Sigmoid colon (tissue), 7 donors: ENCODE measurements at places on chromosomes 4 and X. TPM values are rescaled to one million over a fixed set of nuclear protein-coding genes. Genes with fewer than 3 reads are reported as not detected.

DNA sequence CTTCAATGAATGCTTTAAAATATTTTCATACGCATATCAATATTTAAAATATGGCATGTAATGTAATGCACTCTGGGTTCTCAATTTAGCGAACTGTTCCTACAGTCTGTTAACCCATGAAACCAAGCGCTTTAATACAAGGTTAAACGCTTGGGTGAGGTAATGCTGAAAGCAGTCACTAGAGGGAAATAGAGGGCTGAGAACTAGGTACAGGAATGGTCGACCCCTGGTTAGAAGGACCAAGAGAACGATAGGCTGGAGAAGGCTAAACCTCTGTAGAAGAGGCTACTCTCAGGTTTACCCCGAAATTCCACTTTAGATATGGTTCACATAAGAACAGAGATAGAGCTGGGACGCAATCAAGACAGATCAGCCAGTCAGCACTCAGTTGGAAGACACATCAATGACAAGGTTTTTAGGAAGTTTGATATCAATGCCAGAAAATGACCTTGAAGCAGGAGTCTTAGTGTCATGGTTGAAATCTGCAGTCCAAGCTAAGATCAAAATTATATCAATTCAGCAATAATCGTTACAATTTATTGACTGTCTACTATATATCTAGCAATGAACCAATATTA is 26.9 kb downstream of the ARSJ start:
- no peaks in the 10 kb centered on the region for H3K4me1 ChIP-seq
- no peaks in the 10 kb centered on the region for H3K27me3 ChIP-seq
- H3K27ac ChIP-seq = no peak overlapping the region

GRCh38 chr4:2251073-2251794 is 9.3 kb upstream of the HAUS3 start:
- peak; percentile 62 for DNase-seq
- no peak overlapping the region for H3K4me3 ChIP-seq
- H3K27me3 ChIP-seq = no peaks in the 10 kb centered on the region
- H3K4me1 ChIP-seq = no peaks in the 10 kb centered on the region

DNA sequence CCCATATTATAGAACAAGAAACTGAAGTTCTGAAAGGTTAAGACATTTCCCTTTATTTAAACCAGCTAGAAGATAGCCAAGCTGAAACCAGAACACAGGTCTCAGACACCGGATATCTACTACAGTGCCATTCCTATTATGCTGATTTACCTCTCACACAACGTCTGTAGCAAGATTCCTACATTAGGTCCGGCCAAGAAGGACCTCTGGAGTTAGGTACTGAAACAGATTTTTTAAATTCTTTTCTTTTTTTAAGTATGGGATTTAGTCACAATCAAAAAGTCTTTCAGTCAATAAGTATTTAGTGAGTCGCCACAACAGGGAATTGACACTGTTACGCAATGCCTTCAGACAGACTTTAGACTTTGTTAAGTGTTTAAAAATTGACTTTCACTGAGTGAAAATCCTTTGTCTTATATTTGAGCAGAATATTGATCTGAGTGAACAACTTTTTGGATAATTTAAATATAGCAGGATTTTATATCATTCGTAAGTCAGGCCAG is 26.5 kb upstream of the SPANXN4 start:
- no peaks in the 10 kb centered on the region for H3K36me3 ChIP-seq
- no peak for DNase-seq
- H3K4me3 ChIP-seq = no peak overlapping the region
- H3K27me3 ChIP-seq = no peaks in the 10 kb centered on the region
- H3K4me1 ChIP-seq = no peaks in the 10 kb centered on the region
- no peak overlapping the region for H3K27ac ChIP-seq

- H3K4me1 ChIP-seq = no peaks in the 10 kb centered on the region
- no peaks in the 10 kb centered on the region for H3K36me3 ChIP-seq
- H3K27ac ChIP-seq = no peak overlapping the region
- H3K4me3 ChIP-seq = no peak overlapping the region
- no peaks in the 10 kb centered on the region for H3K27me3 ChIP-seq
Observed at GRCh38 chr4:189147005-189147929, 793.4 kb upstream of the FRG1 start.

RTL9 gene
- total RNA-seq = under 0.01 TPM

SLC9B2 gene
- 14.3 TPM for total RNA-seq

DNA sequence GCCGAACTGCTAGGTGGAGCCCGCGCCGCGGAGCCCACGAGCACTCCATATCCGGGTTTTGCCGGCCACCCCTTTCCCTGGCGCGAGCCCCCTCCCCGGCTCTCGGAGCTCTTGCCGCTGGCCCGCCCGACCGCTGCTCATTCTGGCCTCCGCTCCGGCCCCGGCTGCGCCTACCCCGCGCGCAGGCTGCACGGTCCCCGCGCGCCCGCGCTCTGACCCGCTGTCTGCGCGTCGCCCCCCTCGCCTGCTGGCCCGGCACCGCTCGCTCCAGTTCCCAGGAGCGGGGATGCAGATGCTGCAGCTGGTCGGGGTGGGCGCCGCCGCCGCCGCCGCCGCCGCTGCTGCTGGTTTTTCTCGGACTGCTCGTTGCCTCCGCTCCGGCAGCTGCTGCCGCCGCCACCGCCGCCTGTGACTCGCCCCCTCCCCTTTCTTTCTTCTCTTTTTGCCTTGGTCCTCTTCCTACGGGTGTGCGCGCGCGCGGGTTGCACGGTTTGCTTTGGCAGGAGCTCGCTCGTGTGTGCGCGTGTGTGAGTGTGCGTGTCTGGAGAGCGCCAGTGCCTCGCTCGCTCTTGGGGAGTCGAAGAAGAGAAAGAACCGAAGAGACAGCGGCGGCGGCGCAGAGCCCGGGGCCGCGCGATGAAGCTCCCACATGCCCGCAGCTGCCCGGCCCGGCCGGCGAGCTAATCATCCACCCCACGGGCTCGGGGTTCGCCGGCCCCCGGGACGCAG is at the start of gene ADGRL3:
TSS of gene ADGRL3 (plus strand) at position 140 of the 729 bp plus-strand sequence.
- H3K27ac ChIP-seq = peak within 1 kb of the TSS; percentile 38
- peaks cover 31% of the 10 kb centered on the region for H3K4me1 ChIP-seq
- H3K27me3 ChIP-seq = peaks cover 17% of the 10 kb centered on the region
- peak; percentile 52 for DNase-seq
- no peaks in the 10 kb centered on the region for H3K36me3 ChIP-seq

SMIM10 gene
- 11.3 TPM for total RNA-seq

DNA sequence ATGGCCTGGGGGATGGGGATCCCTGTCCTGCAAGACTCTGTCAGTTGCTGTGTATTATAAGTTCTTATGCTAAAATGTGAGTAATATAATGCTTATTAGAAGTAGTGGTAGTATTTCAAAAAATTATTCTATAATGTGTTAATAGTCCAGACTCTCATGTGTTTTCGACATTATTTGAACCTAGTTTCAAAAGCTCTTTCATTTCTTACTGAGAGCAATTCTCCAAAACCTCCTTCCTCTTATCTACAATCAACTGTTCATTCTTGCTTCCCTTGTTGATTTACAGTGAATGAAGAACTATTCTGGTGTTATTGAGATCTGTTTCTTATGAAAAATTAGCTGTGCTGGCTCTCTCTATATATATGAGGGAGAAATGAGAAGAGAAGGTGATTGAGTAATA is 32.9 kb upstream of the PTPN13 start:
- H3K27ac ChIP-seq = no peak overlapping the region
- H3K27me3 ChIP-seq = no peaks in the 10 kb centered on the region
- H3K4me1 ChIP-seq = no peaks in the 10 kb centered on the region
- no peak overlapping the region for H3K4me3 ChIP-seq

ZNF718 gene
- 13.2 TPM for total RNA-seq

GRCh38 chrX:24023972-24024669 is 2.9 kb downstream of the KLHL15 start:
- peak overlapping the region; percentile 80 for H3K4me3 ChIP-seq
- no peak for DNase-seq
- no peaks in the 10 kb centered on the region for H3K27me3 ChIP-seq
- no peaks in the 10 kb centered on the region for H3K36me3 ChIP-seq
- peak overlapping the region; percentile 96 for H3K27ac ChIP-seq

SLBP gene
- total RNA-seq = 38.3 TPM

PNMA3 gene
- 0.16 TPM for total RNA-seq

DNA sequence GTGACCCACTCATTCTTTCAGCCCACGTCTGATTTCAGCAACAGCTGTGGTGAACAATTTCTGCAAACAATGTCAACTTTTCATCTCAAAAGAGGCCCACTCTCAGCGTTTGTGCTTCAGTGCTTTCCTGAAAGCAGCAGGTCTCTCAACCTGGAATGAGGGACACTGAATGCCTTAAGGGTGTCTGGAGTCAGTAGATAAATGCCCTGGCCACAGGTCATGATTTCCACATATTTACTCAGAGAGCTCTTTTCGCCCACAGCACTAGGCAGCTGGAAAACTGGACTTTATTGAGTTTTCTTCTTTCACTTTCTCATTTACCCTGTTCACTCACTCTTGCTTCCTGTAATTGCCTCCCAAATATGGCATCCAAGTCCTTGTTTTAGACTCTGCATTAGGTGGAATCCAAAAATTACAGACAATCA is 52.8 kb downstream of the NPFFR2 start:
- no peaks in the 10 kb centered on the region for H3K36me3 ChIP-seq
- no peak overlapping the region for H3K27ac ChIP-seq

GIMD1 gene
- total RNA-seq = not detected

GRCh38 chrX:39903343-39903742 is 194.4 kb downstream of the BCOR start:
- H3K4me3 ChIP-seq = no peak overlapping the region
- no peak overlapping the region for H3K27ac ChIP-seq
- no peaks in the 10 kb centered on the region for H3K36me3 ChIP-seq
- no peaks in the 10 kb centered on the region for H3K27me3 ChIP-seq

DNA sequence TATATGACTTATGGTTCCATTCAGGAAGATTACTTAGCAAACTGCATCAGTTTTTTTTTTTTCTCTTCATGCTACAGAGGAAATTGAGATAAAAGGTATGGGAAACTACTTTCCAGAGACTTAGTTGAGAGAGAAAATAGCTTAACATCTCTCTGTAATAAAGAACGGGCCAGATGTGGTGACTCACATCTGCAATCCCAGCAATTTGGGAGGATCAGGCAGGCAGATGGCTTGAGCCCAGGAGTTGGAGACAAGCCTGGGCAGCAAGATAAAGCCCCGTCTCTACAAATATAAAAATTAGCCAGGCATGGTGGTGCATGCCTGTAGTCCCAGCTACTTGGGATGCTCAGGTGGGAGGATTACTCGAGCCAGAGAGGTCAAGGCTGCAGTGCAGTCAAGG is 271.2 kb upstream of the TENM3 start:
- no peak for DNase-seq
- H3K27me3 ChIP-seq = no peaks in the 10 kb centered on the region
- H3K4me3 ChIP-seq = no peak overlapping the region
- no peak overlapping the region for H3K27ac ChIP-seq
- H3K4me1 ChIP-seq = no peaks in the 10 kb centered on the region

- H3K4me3 ChIP-seq = no peak overlapping the region
- DNase-seq = no peak
- H3K27ac ChIP-seq = no peak overlapping the region
- no peaks in the 10 kb centered on the region for H3K4me1 ChIP-seq
- H3K27me3 ChIP-seq = no peaks in the 10 kb centered on the region
- H3K36me3 ChIP-seq = no peaks in the 10 kb centered on the region
Observed at GRCh38 chr4:34046580-34046979, 2197.7 kb downstream of the ARAP2 start.

- no peak for DNase-seq
- no peaks in the 10 kb centered on the region for H3K27me3 ChIP-seq
- H3K4me1 ChIP-seq = no peaks in the 10 kb centered on the region
- no peak overlapping the region for H3K27ac ChIP-seq
Observed at GRCh38 chrX:10756441-10756840, 136.1 kb upstream of the MID1 start.

ZDHHC9 gene
- total RNA-seq = 9.3 TPM
